ENCODE measurements at places on chromosomes 1 and 21. TPM values are rescaled to one million over a fixed set of nuclear protein-coding genes. Genes with fewer than 3 reads are reported as not detected.

The SIK1 gene
- 0.53 TPM for polyA plus RNA-seq

The GLUL gene
- 306 TPM for polyA plus RNA-seq

The SPOCD1 gene
- 0.12 TPM for polyA plus RNA-seq

The NR1I3 gene
- polyA plus RNA-seq = 43.0 TPM

The TMEM69 gene
- polyA plus RNA-seq = 13.0 TPM

The NDC1 gene
- 2.2 TPM for polyA plus RNA-seq

The OLFML2B gene
- 0.54 TPM for polyA plus RNA-seq

The PRDM16 gene
- polyA plus RNA-seq = 0.25 TPM

The LRRIQ3 gene
- polyA plus RNA-seq = 0.69 TPM

The KRTAP12-1 gene
- not detected for polyA plus RNA-seq

The GNG4 gene
- polyA plus RNA-seq = not detected

The C1QTNF12 gene
- polyA plus RNA-seq = 0.40 TPM

The DNAJC28 gene
- 0.83 TPM for polyA plus RNA-seq

The OR10J5 gene
- not detected for polyA plus RNA-seq

The SYT14 gene
- not detected for polyA plus RNA-seq

The BRWD1 gene
- polyA plus RNA-seq = 5.2 TPM

The ALDH9A1 gene
- polyA plus RNA-seq = 83.5 TPM

The FAM151A gene
- 3.9 TPM for polyA plus RNA-seq

The NEXN gene
- polyA plus RNA-seq = 1.0 TPM

The GPA33 gene
- polyA plus RNA-seq = 0.03 TPM

The CCSAP gene
- polyA plus RNA-seq = 0.77 TPM

The SLC6A9 gene
- polyA plus RNA-seq = 0.57 TPM

The MEX3A gene
- polyA plus RNA-seq = 0.56 TPM

The RPL22 gene
- polyA plus RNA-seq = 105 TPM

The PLD5 gene
- not detected for polyA plus RNA-seq

Data from liver (tissue), 10 donors.